ENCODE measurements at places on chromosomes 1 and 21. TPM values are rescaled to one million over a fixed set of nuclear protein-coding genes. Genes with fewer than 3 reads are reported as not detected.

The C1QA gene
- 14.3 TPM for total RNA-seq

The INTS7 gene
- 18.2 TPM for total RNA-seq

DNA sequence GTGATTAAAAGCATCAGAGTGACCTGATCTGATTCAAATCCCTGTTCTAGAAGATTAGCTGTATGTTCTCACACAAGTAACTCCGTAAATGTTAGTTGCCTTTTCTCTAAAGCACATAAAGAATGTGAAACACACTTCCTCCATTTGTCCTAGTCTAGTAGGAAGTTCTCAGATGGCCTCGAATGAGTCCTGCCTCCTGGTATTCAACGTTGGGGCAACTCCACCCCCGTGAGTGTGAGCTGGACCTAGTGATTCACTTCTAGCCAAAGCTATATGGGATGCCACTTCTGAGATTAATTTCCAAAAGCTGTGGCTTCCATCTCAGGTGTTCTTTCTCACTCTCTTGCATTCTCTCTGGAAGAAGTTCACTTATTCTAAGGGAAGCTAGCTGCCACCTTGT lies 267.6 kb downstream of the GPATCH2 start:
- no peak for DNase-seq

DNA sequence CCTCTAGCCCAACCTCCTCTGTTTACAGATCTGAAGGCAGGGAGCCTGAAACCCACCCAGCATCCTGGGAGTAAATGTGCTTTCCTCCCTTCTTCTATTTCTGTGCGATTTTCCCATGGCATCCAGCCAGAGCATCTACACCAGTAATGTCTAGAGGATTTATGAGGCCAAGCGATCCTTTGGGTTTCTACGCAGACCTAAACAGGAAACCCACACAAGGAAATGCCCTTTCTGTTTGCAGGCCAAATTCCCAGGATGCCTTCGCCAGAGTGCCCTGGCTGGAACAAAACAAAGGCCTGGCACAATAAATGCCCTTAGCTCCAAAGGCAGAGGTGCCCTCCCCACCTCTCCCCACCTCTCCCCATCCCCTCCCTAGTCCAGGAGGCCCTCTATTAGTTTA lies 110.5 kb upstream of the CDC42BPA start:
- DNase-seq, result peak; percentile 82

DNA sequence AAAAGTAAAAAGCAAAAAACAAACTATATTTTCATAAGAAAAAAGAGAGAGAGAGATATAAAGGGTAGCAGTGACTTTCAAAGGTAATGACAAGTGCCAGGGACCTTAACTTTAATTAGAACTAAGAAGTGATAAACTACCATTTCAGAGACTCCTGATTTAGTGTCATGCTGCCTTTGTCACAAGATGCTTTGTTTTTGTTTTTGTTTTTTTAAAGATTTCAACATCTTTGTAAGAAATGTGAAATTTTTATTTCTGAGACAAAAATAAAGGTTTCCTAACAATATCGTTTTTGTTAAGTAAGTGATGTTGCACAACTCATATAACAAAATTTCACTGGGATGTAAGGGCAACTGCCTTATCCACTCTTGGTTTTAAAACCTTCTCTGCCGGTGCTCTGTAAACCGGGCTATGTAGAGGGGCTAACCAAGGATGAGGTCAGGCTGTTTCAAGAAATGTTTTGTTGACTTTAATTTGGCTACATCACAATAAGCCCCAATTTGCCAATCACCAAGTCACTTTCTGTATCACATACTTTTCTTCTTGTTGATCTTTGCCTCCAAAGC lies 35.2 kb upstream of the SYT2 start:
- DNase-seq, result no peak

GRCh38 chr1:167631386-167631935 lies 1.4 kb downstream of the RCSD1 start:
- no peak for DNase-seq

DNA sequence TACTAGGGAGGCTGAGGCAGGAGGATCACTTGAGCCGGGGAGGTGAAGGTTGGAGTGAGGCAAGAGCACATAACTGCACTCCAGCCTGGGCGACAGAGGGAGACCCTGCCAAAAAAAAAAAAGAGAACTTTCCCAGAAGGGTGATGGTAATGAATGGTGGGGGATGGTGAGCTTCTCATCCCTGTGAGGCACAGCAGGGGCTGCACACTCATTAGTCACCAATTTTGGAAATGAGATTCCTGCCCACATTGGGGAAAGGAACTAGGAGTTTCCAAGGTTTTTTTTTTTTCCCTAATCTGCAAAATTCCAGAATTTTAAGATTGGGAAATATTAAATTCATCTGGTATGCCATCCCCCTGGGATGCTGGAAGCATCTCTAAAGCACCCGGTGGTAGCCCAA lies 50.2 kb upstream of the SSBP3 start:
- no peak for DNase-seq

DNA sequence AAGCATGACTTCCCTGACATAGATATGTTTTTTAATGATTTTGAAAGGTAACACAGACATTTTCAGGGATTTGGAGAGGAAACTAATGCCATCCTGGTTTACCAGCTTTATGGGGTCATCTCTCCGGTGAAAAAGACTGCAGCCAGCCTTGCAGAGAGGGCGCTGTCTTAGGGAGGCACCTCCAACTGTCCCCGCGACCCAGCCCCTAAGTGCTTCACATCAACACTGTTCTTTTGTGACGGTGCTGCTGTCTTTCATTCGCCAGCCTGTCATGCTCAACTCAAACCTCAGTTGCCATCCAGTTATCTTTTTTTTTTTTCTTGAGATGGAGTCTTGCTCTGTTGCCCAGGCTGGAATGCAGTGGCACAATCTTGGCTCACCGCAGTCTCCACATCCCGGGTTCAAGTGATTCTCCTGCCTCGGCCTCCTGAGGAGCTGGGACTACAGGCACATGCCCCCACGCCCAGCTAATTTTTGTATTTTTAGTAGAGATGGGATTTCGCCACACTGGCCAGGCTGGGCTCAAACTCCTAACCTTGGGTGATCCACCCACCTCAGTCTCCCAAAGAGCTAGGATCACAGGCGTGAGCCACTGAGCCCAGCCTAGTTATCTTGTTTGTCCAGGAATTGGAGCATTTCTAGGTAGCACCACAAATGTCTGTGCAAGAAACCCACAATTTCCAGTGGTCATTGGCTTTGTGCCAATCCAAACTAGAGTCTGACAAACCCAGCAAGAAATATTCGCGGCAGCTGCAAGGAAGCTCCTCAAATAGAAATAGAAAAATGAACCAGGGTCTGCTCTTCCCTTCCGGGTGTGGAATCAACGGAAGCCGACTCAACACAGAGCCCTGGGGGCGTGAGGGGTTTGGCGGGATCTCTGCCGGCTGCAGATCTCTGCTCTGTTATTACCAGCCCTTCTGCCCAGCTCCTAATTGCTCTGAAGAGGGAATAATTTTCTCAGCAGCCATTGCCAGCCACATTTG lies 24.2 kb downstream of the PDE9A start:
- DNase-seq, result peak; percentile 75

DNA sequence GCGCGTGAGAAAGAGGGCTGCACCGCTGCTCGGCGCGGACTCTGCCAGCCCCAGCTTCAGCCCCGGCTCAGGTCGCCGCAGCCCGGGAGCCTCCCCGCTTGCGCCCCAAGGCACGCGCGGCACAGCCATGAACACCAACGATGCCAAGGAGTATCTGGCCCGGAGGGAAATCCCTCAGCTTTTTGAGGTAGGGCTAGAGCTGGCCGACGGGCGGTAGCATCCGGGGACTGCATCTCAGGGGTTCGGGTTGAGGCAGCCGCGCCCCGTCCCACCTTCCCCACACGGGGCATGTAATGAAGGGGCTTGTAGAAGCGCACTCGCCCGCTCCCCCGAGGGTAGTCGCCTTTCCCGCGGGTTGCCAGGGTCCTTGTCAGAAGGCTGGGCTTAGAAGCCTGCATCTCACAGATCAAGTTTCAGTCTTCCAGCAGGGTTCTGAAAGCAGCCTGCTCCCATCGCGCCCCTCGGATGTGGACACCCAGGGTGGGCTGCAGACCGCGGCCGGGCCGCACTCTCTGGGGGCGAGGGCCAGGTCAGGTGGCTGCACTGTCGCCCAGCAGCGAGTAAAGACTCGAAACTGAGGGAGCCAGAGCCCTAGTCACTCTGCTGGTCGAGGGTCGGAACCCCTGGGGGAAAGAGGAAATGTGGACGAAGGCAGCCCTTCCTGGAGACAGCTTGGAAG lies 507 bp downstream of the AK5 start:
- no peak for DNase-seq

- no peak for DNase-seq
Measured at GRCh38 chr1:160652924-160653619, 6.2 kb upstream of the SLAMF1 start.

- DNase-seq, result no peak
Measured at GRCh38 chr1:52970149-52970548, 43.1 kb downstream of the SCP2 start.

DNA sequence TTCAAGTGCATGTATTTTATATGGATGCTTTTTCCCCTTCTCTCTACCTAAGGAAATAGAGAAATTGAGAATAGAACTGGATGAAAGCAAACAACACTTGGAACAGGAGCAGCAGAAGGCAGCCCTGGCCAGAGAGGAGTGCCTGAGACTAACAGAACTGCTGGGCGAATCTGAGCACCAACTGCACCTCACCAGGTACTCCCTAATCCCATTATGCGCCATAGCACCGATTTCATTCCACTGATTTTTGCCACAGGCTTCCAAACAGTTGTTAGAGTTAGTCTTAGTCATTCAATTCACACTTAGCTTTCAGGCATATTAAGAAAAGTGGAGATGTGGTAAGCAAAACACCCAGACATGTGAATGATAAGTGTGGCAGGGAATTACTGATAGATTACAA lies 122.8 kb downstream of the SDCCAG8 start:
- DNase-seq, result no peak

GRCh38 chr1:221302810-221303209 lies 423.6 kb downstream of the HLX start:
- DNase-seq, result no peak

DNA sequence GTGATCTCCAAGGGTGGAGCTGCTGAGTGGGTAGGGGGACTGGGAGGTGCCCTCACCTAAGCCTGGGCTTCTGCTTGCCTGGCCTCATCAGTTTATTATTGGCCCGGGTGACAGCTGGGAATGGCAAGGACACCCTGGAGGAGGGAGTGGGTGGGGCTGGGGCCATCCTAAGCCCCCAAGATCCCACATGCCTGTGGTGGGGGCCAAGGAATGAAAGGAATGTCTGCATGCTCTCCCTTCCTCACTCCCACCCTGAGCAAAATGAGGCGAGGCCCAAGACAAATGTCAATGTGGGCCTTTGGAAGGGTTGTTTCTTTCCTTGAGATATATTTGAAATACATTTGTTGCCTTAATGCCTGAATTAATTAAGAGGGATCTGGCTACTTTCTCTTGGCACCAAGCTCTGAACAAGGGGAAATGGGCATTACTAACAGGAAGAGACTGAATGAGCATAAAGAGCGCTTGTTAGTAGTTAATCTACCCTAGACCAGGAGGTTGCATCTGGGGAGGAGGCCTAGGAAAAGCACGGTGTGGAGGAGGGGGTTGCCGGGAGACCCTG lies 19.7 kb upstream of the CHI3L1 start:
- DNase-seq, result no peak

DNA sequence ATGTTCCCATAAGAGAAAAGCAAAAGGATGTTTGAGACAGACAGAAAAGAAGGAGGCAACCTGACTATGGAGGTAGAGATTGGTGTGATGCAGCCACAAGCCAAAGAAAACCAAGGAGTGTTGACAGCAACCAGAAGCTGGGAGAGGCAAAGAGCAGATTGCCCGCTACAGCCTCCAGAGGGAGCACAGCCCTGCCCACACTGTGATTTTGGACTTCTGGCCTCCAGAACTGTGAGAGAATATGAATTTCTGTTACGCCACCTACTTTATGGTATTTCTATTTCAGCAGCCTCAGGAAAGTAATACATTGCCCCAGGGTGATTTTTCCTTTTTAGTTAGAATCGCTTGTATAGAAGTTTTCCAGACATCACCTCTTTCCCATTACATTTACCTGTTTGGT lies 28.4 kb downstream of the SLAMF6 start:
- peak; percentile 28 for DNase-seq

DNA sequence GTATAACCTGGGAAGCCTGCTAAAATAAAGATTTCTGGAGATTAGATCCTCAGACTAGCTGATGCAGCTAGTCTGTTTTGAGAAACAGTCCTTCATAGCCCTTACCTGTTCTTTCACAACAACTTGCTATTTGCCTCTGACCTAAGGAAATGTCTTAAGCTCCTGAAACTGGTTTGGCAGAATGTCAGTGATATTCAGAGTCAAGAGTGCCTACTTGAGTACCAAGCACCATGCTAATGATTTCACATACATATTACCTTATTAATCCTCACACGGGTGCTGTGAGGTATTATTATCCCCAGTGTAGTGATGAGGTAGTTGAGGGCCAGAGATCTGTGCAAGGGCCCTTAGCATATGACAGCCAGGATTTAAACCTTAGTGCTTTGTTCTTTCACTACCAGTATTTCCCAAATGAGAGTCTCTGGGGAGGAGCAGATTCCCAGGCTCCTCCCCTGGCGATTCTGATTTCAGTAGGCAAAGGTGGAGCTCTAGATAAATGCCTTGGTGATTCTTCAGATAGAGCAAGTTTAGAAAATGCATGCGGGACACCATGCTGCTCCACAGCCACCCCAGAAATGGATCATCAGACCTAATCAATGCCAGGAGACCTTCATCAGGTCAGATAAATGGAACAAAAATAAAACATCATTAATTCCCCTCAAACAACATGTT lies 47.4 kb upstream of the WNT2B start:
- DNase-seq, result peak; percentile 47

Measured in stomach (tissue), 19 donors.